ENCODE measurements at places on chromosomes 12 and 14.

- DNase-seq: no peak
Measured at GRCh38 chr12:131636940-131637750, 73.7 kb upstream of the SFSWAP start.

GRCh38 chr14:55949708-55950107, 168.5 kb upstream of the PELI2 start:
- no peak for DNase-seq

GRCh38 chr12:131843527-131843926, 15.3 kb downstream of the MMP17 start:
- DNase-seq: no peak

DNA sequence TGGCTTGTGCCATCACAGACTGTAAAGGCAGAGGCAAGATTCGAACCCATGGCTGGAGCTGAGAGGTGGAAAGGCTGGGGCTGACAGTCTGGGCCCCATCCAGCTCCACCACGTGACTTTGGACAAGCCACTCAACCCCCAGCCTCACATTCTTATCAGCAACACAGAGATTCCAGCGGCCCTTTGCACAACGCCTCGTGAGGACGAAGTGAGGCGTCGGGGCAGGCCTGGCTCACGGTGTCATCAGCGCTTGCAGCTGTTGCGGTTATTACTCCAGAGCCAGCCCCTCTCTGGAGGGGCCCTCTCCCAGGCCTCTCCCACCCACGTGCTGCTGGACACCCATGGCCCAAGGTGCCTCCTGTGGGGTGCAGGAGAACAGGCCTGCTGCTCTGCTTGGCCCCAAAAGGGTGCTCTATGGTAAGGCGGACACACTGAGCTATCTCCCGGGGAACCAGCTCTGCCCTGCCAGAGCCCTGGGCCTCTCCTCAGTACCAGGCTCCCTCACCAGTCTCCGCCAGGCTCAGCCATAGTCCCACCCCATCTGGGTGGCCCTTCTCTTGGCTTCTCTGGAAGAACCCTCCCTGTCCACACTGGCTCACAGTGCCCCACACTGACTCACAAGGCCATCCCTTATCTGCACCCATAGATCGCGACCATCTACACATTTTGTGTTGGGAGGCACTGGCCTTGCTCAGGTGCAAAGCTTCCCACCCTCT, 21.1 kb downstream of the CHGA start:
- no peak for DNase-seq

DNA sequence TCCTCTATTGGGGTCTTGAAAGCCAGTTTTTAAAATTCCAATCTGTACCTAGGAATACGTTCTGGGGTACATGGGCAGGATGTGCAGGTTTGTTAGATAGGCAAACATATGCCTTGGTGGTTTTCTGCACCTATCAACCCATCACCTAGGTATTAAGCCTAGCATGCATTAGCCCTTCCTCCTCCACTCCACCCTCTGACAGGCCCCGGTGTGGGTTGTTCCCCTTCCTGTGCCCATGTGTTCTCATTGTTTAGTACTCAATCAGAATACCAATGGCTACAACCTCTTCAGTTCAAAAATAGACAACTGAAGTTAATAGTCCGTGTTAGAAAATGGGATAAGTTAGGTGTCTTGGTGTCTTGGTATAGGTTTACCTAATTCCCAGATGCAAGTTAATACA, 3.4 kb downstream of the NTS start:
- no peak for DNase-seq

DNA sequence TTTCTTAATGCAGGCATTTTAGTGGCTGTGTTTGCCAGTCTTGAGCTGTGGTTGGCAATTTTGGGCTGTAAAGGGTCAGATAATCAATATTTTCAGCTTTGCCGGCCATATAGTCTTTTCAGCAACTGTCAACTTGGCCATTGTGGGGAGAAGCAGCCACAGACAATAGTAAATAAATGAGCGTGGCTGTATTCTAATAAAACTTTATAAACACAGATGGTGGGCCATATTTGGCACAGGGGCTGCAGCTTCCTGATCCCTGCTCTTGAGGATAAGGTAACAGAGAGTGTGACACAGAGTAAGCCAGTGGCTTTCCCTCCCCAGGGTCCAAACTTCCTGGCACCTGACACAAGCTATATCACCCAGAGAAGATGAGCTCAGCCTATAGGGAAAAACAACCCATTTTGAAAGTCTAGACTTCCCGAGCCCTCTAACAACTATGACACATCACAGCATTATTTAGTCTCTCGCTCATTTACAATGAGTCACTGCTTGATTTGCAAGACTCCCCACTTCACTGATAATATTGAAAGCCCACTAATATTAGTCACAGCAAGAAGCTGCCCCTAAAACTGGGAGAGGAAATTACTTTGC, 163.1 kb upstream of the TMPO start:
- peak; percentile 83 for DNase-seq

DNA sequence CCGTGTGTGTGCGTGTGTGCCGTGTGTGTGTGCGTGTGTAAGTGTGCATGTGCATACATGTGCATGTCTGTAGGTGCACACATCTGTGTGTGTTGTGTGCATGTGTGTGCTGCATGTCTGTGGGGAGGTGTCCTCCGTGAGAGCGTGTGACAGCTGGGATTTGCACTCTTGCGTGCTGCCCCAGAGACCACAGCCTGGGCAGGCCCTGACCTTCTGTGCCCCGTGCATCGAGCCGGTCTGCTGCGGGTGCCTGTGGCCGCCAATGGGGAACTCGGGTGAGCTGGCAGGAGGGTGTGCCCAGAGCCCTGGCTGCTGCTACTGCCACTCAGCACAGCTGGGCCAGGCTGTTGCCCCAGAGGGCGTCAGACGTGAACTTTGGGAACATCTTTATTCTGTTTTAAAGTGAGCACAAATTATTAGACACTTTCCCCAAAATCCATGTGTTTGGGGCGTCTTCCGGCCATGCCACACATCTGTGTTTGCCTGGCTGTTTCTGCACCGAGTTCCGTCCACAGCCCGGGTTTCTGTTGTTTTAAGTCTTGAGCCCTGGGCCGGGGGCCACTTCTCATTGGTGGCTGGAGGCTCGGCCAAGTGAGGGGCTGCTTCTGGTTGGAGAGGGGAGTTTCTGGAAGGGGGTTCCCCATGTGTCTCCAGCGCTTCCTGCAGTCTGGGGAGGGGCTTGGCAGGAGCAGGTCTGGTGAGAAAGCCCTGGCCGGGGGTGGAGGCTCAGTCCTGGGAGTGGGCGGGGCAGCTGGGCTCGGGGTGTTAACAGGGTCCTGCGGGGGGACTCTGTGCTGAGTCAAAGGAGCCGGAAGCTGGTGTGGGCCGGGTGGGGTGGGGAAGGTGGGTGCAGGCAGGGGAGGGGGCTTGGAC, 7.6 kb downstream of the CEP170B start:
- DNase-seq: peak; percentile 42

DNA sequence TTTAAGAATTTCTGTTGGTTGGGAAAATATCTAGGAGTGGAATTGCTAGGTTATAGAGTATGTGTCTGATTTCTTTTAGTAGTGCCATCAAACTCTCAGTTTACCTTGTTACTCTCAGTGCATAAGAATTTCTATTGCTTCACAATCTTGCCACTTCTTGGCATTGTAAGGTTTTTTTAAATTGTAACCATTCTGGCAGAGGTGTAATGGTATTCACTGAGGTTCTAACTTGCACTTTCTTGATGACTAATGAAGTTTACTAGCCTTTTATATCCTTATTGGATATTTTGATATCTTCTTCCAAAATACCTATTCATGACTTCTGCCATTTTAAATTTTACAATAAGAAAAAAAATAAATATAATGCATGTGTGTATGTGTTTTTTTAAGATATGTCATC, 478.0 kb downstream of the NAV3 start:
- no peak for DNase-seq

GRCh38 chr14:45467023-45467422, 214.0 kb upstream of the MIS18BP1 start:
- DNase-seq: no peak

DNA sequence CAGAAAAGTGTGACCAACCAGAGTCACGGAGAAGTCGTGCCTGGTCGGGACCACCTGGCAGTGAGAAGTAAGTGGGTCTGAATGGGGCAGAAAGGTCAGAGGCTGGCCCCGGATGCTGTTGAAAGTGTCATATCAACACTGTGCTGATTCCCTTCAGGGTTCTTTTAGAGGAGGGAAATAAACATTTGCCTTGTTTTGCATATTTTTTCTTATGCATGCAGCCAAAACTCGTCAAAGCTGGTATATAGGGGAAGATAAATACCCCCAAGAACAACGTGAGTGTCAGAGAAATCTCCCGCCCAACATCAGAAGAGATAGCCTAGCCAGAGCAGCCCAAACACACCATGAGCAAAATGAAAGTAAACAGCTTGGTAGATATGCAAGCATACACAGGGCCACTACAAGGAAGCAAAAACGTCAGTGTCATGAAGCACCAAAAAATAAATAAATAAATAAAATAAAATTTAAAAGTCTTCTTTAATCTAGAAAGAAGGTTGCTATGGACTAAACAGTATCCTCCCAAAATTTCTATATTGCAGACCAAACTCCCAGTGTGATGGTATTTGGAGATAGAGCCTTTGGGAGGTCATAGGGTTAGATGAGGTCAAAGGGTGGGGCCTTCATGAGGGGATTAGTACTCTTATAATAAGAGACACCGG, 22.1 kb downstream of the EIF5 start:
- DNase-seq: no peak

GRCh38 chr12:14950982-14951746, 10.2 kb downstream of the ARHGDIB start:
- DNase-seq: no peak

Data from HFFc6 (cell line).